ENCODE measurements at places on chromosomes 1 and 21. TPM values are rescaled to one million over a fixed set of nuclear protein-coding genes. Genes with fewer than 3 reads are reported as not detected.

The CD247 gene
- total RNA-seq = not detected

The LCE2A gene
- total RNA-seq = not detected

The LYPD8 gene
- not detected for total RNA-seq

The ACTN2 gene
- under 0.01 TPM for total RNA-seq

The CAPZA1 gene
- 262 TPM for total RNA-seq

The SLAMF8 gene
- total RNA-seq = not detected

The CFAP107 gene
- not detected for total RNA-seq

The OVAAL gene
- not detected for total RNA-seq

The SPATA45 gene
- not detected for total RNA-seq

The ZNF670 gene
- 4.5 TPM for total RNA-seq

The LDLRAD1 gene
- not detected for total RNA-seq

The TEKT2 gene
- total RNA-seq = not detected

The PLA2G4A gene
- 4.4 TPM for total RNA-seq

The OSCP1 gene
- 9.4 TPM for total RNA-seq

The TDRD5 gene
- total RNA-seq = not detected

The CHAF1B gene
- 4.7 TPM for total RNA-seq

The SMPDL3B gene
- total RNA-seq = not detected

The OMA1 gene
- 5.9 TPM for total RNA-seq

The UBASH3A gene
- not detected for total RNA-seq

The UBXN10 gene
- total RNA-seq = not detected

The C1orf87 gene
- total RNA-seq = not detected

The DPT gene
- total RNA-seq = not detected
